CD4-positive, alpha-beta T cell treated with Interferon gamma for 1 hour (primary cell): ENCODE measurements at places on chromosomes 2 and 18.

GRCh38 chr2:24842081-24843050, 49.1 kb downstream of the CENPO start:
- DNase-seq, result no peak

DNA sequence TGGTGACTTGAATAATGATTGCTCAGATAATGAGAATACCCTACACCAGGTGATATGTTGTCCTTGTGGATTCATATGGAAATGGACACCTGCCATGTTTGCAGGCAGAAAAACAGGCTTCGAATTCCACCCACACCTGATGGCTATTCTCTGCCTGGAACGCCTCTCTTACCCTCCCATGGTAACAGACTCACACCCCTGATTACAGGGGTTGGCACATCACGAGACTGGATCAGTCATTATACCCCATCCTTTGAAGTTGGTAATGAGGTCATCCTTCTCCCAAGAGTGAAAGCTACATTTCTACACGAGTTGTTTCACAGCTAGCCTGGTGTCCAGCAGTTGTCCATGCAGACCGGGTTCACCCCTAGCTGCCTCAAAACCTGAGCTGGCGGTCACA, 71.4 kb upstream of the MBOAT2 start:
- no peak for DNase-seq

DNA sequence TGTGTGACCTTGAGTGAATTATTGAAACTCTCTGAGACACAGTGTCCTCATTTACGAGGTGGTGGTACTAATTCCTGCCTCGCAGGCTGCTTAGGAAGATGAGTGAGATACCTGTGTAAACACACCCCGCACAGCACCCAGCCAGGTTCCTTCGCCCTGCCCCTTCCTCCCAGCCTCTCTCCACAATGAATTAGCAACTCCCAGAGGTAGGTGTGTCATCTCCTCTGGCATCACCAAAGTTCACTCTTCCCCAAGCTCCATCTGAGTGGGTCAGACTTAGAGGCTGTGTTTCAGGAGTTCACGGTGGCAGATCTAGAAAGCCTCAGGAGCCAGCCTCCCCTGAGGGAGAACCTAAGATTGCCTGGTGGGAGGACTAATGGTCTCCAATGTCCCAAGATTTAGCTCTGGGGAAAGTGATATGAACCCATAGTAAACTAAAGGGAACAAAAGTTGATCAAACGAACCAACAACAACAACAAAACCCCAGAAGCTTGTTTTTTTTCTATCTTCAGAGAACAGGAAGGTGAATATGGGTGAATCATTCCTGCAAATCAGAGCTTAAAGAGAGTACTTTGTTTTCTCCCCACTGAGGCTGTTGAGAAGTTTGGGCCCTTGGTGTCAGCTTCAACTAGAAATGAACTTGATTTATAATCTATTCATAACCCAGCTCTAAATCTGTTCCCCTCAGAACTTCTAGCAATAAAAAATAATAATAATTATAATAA, 44.4 kb upstream of the NRP2 start:
- no peak for DNase-seq

- DNase-seq, result no peak
Measured at GRCh38 chr18:51907687-51908597, 432.1 kb upstream of the DCC start.

- no peak for DNase-seq
Measured at GRCh38 chr2:98727369-98728087, 3.4 kb downstream of the MGAT4A start.
